ENCODE measurements at places on chromosomes 12 and 14.

GRCh38 chr14:103001651-103002396 is 55.5 kb downstream of the CDC42BPB start:
- no peak for DNase-seq

DNA sequence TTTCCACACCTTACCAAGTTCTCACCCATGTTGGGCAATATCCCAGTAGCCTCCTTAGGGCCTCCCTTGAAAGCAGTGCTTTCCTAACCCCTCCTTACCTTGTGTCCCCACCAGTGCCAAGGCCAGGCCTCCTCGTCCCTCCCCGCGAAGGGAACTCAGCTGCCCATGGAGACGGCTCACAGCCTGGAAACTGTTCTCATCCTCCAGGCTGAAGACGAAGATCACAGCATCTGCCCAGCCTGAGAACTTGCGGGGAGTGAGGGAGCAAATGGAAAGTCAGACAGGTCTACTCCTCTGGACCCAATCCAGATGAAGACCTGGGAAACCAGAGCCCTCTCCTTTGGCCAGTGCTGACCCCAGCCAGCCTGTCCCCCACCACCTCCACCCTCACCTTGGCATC is 4.6 kb downstream of the AGAP2 start:
- no peak for DNase-seq

- no peak for DNase-seq
These were observed 92.8 kb downstream of the DNAH10 start for GRCh38 chr12:123854918-123855317.

DNA sequence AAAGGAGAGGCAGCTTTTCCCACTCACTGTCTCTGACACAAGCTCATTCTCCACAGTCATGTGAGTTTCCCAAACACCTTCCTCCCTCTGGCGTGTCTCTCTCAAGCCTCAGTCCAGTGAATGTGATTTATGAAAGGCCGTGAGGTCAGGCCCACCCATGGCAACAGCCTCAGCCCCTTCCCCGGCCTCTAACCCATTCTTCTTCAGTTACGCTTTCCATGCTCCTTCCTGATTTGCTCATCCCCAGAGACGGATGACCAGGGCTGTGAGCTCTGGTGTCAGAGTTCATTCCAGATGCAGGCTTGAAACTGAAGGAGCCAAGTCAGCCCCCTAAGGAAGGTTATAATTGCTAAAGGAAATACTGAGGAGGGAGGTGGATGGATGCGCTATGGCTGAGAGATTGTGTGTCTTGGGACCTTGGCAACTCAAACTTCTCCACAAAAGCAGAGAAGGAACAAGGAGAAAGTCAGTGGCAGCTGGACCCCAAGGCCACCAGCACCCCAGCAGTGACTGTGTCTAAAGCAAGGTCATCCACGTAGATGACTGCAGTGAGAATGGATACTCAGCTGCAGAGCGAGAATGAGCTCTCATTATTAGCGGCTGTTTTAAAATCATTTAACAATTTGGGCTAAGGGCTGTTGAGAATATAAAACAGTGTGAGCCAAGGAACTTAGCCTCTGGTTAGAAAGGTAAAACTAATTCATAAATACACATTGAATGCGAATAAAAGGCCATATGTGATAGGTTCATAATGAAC is 84.1 kb downstream of the FBXL14 start:
- DNase-seq = no peak

DNA sequence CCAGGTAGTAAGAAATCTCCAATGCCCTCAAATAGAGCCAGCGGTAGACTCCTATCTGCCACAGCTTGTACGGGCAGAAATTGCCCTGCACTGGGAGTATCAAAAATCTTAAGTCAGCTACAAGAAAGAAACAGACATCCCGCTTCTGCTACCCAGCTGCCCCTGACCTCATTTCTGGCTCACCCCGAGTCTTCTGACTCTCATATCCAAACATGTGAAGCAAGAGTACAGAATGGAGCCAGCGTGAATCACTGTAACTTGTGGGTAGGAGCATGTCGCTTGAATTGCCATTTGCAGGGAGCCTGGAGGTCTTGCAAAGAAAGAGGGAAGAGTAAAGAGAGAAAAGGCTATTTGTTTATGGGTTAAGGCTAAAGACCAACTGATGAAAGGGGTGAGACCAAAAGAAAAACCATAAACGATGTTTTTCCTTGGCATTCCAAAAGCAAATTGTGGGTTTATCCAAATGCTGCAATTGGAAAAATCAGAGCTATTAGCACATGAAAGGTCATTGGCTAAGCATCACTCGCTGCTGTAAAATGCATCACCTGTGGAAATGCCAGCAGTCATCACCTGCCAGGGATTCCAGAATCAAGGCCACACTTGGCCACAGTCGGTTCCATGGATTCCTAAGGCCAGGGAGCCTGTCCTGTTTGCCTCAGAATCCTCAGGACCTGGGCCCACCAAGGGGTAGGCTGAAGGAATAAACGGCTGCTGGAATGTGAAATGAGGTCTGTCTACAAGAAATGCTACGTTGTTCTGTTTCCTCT is 86.6 kb downstream of the FOXN3 start:
- no peak for DNase-seq

DNA sequence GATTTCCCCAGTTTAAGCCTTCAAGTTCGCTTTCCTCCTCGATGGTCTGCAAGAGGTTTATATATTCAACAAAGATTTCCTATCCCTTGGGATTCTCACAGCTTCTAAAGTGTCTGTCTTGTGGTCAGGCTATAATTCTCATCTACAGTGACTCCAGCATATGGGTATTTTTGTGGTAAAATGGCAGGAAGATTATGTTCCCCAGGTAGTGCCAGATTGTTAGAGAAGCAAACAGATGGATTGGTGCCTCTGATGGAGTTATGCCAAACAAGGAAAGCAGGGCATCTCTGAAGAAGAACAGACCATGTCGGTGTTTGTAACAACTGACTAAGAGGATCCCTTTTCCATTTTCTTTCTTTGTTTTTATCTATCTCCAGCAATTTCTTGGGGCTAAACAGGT is 5.5 kb upstream of the CCDC175 start:
- no peak for DNase-seq

- no peak for DNase-seq
These were observed 382.6 kb upstream of the DCN start for GRCh38 chr12:91565246-91565645.

DNA sequence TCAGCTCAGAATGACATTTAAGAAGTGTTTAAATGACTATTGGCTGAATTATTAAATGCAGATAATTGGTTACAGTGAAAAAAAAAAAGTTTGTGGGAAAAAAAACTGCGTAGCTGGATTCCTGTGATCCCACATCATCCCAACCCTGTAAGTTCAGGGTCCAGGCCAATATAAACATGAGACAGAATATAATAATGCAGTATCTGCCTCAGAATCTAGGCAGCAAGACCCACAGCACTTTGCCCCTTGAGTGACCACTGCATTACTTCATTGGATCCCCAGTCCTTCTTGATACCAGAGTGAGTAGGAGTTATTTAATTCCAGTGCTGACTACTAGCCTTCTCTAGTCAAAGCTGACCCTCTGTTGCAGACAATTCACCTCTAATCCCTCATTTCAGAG is 272.6 kb downstream of the CCER1 start:
- no peak for DNase-seq

DNA sequence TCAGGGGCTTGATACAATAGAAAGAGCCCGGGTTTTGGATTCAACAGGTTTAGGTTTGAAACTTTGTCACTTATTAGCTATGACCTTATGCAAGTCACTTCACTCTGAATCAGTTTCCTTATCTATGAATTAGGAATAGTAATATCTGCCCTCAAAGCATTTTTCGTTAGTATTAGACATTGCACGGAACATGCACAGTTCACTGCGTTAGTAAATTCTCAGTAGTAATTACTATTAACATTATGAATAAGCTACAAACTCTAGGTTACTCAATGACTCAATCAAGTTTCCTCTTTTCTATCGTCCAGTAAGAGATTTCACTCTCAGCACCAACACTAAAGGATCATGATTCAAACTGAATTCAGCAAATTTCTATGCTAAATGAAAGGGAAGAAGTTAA is 150.3 kb downstream of the CEP83 start:
- no peak for DNase-seq

GRCh38 chr12:67006610-67007009 is 262.5 kb upstream of the CAND1 start:
- peak; percentile 10 for DNase-seq

- no peak for DNase-seq
These were observed 56.4 kb downstream of the ZFP36L1 start for GRCh38 chr14:68736471-68736871.

DNA sequence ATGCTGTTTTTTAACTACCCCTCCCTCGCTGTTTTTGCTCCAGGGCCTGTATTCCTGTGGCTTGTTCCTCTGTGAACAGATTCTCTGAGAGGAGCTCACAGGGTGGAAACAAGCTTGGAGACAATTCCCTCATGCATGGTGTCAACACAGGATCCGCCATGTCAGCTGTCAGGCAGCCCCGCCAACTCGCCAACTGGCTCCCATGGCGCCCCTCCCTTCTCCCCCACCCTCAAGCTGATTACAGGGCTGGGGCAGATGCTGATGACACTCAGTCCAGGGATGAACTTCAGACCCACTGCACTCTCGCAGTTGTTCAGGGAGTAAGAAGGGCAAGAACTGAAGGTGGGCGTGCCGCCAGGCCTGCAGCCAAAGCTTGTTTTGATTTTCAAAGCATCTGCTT is 229.9 kb downstream of the NTF3 start:
- DNase-seq = no peak

- DNase-seq = no peak
These were observed 80.8 kb upstream of the ACTN1 start for GRCh38 chr14:69059658-69060623.

- no peak for DNase-seq
These were observed 222.7 kb upstream of the NOVA1 start for GRCh38 chr14:26820572-26820971.

GRCh38 chr12:124449623-124450375 is 117.6 kb downstream of the NCOR2 start:
- no peak for DNase-seq

DNA sequence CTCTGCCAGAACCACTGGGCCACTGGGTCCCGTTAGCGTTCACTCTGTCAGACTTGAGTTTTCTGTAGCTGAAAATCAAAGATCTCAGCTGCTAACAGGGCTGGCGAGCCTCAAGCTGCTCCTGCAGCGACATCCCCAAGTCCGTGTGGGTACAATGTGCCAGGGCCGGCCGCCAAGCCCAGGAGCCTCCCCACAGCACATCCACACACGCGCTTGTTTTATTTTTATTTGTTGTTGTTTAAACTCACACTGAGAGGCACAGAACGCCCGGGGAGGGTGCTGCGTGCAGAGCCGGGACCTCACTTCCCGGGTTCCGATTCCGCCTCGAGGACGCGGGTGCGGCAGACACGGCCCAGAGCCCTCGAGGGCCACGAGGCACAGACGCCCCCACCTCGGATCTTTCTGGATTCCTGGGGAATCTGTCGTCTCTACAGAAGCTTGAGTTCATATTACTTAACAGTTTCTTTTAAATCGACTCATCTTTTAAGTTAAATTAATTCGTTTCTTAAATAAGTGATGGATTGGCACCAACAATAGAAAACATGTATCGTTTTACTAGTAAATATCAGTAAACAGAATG is 9.3 kb downstream of the GALNT9 start:
- no peak for DNase-seq

DNA sequence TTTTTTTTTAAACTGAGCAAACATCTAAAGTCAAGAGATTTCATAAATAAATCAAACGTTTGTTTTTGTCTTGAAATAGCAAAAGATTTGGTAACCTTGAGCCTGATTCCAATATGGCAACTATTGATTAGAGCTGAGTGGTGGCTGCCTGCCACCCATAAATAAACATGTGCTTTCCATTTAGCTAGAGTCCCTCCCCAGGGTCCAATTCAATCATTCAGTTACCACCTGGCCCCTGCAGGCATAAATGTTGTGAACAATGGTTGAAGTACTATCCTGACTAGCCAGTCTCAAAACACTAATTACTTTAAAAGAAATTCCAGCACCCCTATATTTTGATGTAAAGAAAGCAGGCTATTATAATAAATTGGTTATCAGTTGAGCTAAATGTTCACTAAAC is 129.7 kb upstream of the GRIP1 start:
- no peak for DNase-seq

DNA sequence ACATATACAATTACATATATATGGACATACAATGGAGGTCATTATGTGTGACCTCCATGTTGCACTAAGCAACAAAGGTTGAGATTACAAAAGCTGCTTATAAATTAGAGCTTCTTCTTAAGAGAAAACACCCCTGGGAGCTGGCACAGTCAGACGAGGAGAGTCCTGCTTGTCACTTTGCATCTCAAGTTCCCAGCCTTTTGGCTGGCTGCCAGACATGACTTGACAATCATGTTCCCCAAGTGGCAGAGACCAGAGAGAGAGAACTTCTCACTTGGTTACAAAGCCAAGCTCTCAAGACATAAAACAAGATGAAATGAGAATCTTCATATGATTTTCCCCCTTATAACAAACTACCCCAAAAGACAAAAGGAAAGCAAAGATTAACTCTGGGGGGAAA is 8.5 kb upstream of the SYNJ2BP start:
- DNase-seq = no peak
